ENCODE measurements at places on chromosomes 12 and 14.

GRCh38 chr14:101351769-101352168 is 209.5 kb upstream of the DIO3 start:
- DNase-seq: no peak

- DNase-seq: no peak
These were observed 1.9 kb downstream of the NTN4 start for GRCh38 chr12:95788637-95789036.

DNA sequence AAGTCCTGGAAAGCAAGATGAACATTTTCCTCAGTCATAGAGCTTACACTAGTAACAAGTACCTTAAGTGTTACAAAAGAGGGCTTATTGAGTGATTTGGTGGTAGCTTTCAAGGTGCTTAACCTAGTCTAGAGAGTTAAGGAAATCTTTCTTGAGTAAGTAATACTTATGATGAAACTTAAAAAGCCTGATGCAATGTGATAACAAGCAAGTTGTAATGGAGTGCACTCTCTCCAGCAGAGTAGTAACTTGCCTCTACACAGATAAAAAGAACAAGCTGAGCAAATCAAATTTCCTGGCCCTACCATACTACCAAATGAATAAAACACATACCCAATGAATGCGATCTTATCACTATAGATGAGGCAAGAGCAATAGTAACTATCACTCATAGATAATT is 639.9 kb upstream of the FBXO33 start:
- DNase-seq: no peak

DNA sequence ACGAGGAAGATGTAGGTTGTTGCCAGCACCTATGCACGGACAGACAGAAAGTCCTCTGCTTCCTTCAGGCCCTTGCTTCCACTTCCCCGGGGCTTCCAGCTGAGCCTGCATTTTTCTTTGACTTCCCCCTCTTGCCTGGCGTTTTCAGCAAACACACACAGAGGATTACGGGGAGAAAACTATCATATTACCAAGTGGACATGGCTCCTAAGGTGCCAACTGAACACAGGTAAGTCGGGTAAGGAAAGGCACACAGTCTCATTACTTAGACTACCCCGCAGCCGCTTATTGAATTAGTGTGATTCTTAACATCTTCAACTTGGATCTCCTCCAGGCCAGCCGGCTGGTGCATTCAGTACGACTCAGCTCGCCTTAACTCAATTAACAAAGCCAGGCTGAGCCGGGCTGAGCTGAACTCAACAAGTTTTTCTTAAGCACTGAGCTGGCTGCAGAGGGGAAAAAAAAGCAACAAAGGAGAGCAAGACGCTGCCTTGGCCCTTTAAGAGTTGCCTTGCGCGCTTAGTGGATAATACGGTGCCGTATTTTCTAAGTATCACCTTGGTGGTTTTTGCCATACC is 19.2 kb upstream of the MAP1LC3B2 start:
- no peak for DNase-seq

DNA sequence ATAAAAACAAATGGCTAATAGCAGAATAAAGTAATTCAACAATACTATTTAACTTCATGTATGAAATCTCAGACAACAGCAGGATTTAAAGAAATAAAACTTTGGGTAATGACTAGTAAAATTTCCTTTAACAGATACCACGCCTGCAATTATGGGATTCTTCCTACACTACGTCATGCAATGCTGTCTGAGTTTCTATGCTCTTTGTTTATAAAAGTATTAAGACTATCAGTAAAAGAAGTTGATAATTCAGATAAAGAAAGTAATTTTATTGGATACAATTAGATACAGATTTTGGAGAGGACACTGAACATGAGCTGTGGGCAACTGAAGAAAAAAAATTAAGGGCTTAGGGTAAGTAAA is 308.4 kb upstream of the LRFN5 start:
- DNase-seq: no peak

DNA sequence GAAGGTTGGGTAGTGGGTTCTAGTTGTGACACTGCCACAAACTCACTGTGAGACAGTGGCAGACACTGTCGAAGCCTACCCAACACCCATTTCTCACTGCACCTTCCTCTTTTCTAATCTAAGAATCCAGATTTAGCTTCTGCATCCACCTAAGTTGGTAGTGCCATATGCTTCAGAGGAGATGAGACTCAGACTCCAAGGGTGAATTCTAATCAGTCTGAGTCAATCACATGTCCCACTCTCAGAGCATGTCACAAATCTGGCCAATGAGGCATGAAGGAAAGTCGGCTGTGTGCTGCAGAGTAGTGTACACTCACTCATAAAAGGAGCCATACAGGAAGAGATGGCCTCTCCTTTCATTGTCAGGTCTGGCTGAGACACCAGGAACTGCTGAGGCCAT is 102.1 kb upstream of the RAP1B start:
- DNase-seq: peak; percentile 29

DNA sequence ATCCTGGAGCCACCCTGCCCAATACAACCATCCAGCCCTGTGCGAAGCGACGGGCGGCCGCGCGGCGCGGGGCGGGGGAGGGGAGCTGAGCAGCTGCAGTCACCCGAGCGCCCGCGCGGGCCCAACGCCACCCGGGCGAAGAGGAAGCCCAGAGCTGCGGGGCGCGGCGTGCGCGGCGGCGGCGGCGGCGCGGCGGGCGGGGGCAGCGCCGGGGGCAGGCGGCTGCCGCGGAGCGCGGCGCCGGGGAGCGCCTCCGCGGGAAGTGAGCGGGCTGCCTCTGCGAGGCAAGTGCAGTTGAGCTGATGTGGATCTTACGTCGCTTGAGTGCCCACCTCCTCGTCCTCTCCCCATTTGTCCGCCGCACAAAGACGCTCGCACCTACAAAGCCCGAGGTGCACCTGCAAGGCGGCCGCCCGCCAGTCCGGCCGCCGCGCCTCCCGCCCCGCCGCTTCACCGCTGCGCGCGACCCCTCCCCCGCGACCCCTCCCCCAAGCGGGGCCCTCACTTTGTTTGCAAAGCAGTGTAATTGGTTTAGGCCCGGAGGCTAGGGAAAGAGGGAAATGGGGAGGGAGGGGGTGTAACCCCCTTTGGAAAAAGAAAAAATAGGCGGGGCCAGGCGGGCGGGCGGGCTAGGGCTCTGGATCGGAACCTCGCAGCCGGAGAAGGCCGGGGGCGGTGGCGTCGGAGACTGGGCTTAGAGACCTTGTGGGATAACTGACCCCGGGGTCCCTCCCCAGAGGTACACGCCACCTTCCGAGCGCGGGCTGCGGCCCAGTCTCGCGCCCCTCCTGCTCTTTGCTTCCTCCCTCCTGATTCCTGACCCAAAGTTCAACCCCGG is at the start of the genes FOXA1 and TTC6:
Gene FOXA1, minus strand, starts transcription at position 279 of the 838 bp plus-strand sequence. Its CDS starts 277 bp downstream, at position 2.
Gene TTC6, plus strand, starts transcription at position 659 of the 838 bp plus-strand sequence. CDS start 26,436 bp downstream, outside the sequence.
- peak; percentile 36 for DNase-seq

GRCh38 chr12:69732088-69732487 is 6.6 kb upstream of the RAB3IP start:
- DNase-seq: no peak

GRCh38 chr12:101110866-101111265 is 99.2 kb downstream of the SLC5A8 start:
- no peak for DNase-seq

DNA sequence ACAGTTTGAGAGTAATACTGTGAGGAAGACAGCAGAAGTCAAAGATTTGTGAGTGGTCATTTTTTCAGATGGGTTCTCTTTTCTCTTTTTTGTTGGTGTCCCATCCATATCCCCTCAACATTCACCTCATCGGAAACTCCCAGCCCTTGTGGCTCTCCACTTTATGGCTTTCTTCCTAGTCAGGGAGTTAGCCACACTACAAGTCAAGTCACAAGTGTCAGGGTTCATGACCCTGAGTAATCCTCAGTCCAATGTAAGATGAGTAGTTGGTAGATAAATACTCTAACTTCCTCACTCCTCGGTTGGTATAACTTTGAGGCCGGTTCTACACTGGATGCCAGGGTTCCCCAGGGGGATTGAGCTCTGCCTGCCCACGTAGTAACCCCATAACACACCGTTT is 41.4 kb downstream of the PTGER2 start:
- no peak for DNase-seq

GRCh38 chr12:11755302-11755930 is 105.9 kb downstream of the ETV6 start:
- no peak for DNase-seq

- DNase-seq: no peak
These were observed 20.2 kb upstream of the DUSP16 start for GRCh38 chr12:12582895-12583303.

GRCh38 chr12:54622463-54623183 is 12.1 kb downstream of the LACRT start:
- DNase-seq: peak; percentile 57
